Right atrium auricular region (tissue), 2 donors: ENCODE measurements at places on chromosomes 7 and 10.

- no peak for DNase-seq
Observed at GRCh38 chr7:81180573-81180972, 261.7 kb upstream of the SEMA3C start.

DNA sequence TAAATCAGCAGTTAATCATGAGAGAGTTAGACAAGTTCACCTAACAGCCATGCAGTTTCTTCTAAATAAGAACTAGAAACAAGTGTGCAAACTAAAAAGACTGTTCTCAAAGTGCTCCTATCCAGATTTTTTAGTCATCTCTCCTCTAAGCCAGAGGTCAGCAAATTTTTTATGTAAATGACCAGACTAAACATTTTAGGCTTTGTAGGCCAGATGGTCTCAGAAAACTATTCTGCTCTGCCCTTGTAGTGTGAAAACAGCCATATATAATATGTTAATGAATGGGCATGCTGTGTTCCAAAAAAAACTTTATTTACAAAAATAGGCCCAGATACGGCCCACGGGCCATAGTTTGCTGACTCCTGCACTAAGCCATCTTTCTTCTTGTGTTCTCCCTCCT lies 263.0 kb upstream of the LRRN3 start:
- no peak for DNase-seq

DNA sequence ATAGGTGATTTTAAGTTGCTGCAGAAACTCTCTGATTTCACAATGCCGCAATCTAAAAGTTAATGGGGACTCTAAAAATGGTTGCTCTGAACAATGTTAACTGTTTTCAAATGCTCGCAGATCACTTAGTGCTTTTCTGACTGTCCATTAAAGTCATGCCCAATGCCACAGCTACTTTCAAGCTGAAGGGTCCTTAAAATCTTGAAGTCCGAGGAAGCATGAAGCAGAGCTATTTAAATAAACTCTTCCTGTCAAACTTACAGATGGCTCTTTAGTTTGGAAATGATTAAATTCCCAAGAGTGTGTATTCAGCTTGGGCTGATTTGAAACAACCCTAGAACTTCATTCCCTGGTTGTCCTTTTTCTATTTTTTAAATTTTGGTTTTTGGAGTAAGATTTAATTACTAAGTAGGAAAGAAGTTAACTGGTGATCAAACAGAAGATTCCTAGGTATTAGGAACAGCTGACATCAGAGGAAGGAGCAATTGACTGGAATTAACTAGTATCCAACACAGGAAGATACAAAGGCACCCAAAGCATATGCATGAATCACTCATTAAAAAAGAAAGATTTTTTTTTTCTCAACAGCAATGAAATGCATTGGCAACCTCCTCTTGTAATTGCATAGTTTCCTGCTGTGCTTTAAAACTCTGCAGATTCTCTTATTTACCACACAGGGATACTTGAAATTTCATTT lies 105.1 kb downstream of the NRP1 start:
- DNase-seq: no peak

- no peak for DNase-seq
Observed at GRCh38 chr7:101833799-101834198, 16.4 kb downstream of the CUX1 start.

- peak; percentile 76 for DNase-seq
Observed at GRCh38 chr7:157404845-157405481, 68.2 kb downstream of the DNAJB6 start.

DNA sequence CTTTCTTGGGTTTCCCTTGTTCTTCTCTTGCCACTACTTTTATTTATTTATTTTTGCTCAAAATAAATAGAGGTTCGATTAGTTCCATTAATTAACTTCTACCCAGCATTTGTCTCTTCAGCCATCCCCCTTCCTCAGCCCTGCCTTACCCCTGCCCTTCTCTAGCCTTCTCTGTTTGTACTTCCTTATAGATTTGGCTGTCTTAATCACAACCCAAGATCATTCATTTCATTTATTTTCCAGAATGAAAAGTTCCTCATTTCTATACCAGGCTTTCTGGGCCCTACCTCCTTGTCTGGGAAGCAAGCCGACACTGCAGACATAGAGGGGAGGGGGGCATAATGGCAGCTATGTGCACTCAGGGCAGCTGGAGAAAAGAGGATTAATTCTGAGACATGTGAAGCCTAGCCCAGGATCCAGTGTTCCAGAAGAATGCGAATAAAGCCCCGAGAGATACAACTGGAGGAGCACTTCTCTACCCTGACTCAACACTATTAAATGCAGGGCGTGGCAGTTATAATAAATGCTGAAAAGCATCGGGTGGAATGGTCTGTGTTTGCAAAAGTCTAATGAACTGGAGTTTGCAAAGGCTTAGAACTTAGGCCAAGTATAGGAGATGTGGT lies 6.4 kb upstream of the PDCD4 start:
- DNase-seq: peak; percentile 57

- no peak for DNase-seq
Observed at GRCh38 chr10:59033622-59034021, 142.8 kb upstream of the PHYHIPL start.

DNA sequence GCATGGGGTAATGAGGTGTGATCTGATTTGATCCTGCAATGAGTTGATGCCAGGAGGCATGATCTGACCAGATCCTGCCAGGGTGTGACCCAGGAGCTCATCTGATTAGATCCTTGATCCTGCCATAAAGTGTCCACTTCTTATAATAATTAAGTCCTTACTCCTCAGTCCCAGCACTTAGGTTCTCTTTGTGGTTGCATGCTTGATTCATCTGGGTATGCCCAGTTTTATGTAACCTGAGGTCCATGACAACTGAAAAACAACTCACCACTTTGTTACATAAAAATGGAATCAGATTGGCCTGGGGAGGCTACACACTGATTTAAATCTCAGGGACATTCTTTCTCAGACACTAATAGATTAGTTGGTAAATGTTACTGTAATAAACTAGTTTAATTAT lies 19.1 kb downstream of the ACADSB start:
- DNase-seq: no peak

DNA sequence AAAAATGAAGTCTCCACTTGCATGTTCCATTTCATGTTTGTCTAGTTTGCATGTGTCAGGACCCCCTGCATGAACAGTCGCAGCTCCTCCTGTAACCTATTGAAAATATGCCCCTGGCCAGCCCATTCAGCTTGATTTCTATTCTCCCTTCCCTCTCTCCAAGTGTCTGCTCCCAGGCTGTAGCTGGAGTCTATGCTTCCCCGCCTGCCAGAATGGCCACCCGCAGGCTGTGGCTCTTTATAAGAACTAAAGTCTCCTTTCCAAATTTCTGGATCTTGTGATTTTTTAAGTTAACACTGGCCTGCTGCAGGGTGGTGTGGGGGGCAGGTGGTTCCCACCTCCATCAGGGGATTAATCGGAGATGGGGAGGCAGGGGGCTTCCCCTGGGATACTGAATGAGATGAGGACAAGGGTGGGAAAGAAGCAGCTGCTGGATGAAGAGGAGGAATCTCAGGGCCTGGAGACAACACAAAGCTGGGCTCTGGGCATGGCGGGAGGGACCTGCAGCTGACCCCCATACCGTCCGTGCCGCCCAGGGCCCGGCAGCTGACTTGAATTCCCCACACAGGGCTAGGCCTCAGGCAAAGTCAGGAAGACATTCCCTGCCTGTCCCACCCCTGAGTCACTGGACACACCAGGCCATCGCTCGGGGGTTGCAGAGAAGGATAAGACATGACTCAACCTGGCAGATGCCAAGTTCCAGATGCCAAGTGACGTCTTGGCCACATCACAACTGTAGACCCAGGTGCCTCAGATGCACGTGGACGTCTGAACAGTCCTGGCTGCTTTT lies 399.5 kb upstream of the FOXK1 start:
- DNase-seq: no peak

- no peak for DNase-seq
Observed at GRCh38 chr10:74255888-74256357, 104.9 kb downstream of the ADK start.

GRCh38 chr10:102003541-102003940 lies 52.4 kb downstream of the ARMH3 start:
- DNase-seq: no peak

GRCh38 chr7:138602451-138602850 lies 98.7 kb downstream of the SVOPL start:
- DNase-seq: no peak

DNA sequence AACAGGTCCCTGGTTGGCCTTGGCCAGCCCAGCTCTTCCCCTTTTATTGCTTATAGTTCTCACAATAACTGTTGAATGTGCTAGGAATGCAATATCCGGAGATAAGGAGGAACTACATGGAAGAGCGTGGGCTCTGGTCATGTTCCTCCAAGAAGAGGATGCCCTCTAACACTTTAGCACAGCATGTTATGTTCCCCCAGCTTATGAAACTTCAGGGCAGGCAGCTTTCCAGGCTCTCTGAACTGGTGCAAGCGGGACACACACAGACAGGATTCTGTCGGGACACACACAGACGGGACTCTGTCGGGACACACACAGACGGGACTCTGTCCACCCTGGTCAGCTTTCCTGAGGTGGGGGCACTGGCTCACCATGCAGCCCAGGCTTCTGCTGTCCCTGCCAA lies 141.6 kb downstream of the PKD1L1 start:
- no peak for DNase-seq

- DNase-seq: no peak
Observed at GRCh38 chr10:90855126-90855525, 2.7 kb downstream of the HTR7 start.

DNA sequence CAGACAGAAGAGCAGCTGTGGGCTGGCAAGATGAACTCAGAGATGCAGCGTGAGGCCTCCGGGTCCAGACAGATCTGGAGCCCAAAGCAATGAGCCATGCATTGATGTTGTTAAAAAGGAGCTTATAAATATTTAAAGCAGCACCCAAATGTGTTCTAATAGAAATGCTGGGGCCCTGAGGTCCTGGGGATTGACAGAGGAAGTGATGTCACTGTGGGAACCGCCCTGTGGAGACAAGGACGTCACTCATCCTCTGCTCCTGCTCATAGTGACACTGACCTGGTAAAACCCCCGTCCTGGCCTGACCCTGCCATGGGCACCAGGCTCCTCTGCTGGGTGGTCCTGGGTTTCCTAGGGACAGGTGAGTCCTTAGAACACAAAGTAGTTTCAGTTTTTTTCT lies 197.0 kb upstream of the PRSS58 start:
- DNase-seq: no peak

- DNase-seq: no peak
Observed at GRCh38 chr7:150982351-150982750, 4.2 kb upstream of the KCNH2 start.

DNA sequence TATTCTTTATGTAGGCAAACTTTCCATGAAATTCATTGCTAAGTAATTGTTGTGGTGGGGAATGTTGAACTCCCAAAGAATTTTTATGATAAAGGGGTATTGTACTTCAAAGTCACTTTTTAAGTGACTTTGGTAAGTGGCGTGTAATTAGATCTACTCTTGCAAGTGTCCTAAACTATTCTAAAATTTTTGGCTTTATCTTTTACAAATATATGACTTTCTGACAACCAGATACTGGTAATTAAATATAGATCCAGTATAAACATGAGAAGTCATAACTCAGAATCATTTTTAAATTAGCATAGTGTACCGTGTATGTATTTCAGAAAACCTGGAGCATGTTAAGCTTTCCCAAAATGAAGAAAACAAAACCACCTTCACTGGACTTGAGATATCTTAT lies 84.7 kb upstream of the HGF start:
- no peak for DNase-seq

- no peak for DNase-seq
Observed at GRCh38 chr7:30143748-30144251, 9.0 kb downstream of the MTURN start.

DNA sequence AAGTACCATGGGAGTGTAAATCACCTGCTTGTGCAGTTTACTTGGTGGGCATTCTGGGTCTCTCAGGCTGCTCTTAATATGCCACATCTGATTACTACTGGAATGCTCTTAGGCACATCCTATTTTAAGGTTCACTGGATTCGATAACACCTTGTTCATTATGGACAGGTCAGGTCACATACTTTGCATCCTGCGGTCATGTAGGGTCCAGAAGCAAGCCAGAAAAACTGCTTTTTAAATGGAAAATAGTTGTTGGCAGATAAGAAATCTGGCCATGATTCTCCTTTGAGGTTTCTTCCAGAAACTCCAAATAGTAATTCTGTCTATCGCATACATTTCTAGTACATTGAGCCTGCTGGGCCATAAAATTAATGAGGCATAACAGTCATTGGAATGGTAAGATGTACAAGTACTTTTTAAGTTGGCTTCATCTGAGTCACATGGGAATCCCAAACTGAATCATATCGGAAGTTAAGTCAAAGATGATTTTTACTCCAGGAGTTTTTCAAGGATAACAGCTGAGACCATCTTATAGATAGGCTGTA lies 371.9 kb downstream of the LRRTM3 start:
- no peak for DNase-seq

DNA sequence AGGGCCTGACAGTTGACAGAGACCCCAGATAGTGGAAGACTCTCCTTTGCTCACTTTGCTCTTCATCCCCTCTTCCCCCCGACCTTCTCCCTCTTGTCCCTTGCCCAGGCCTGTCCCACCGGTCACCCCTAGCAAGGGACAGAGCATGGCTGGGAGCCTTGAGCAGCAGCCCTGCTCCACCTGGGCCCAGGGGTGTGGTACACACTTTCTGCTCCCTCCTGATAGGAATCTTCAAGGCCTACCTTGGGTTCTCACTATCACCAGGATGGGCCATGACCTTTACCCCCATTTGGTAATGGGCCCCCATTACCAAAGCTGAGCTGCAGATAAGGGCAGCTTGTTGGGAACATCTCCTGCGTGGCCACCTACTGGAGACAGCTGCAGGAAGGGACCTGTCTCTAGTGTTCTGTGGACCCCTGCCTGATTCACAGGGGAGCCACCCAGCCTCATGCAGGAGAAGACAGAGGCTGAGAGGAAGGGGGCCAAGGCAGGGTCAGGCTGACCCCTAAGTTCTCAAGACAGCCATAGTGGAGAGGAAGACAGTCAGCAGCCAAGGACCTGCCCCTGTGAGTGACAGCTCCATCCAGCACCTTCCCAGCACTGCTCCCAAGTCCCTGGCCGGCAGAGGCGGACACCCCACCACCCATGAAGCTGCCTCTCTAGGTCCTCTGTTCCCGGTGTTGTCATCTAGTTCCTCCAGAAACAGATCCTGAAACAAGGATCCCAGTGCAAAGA lies 913 bp upstream of the NPC1L1 start:
- no peak for DNase-seq

DNA sequence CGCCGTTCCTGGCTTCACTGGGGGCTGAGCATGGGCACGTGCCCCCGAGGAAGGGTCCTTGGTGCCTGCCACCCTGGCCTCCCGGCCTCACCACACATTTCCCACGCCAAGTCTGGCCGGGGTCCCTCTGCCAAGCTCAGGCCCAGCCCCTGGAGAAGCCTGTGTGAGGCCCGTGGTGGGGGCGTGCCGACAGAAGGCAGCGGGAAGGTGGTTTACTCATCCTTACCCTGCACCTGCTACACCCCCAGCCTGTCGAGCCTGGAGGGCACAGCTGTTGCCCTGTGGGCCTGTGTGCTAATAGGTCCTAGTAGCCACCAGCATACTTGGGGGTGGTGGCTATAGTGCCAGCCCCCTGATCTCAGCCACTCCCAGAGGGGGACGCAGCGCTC lies 46.7 kb downstream of the NKX6-2 start:
- no peak for DNase-seq

DNA sequence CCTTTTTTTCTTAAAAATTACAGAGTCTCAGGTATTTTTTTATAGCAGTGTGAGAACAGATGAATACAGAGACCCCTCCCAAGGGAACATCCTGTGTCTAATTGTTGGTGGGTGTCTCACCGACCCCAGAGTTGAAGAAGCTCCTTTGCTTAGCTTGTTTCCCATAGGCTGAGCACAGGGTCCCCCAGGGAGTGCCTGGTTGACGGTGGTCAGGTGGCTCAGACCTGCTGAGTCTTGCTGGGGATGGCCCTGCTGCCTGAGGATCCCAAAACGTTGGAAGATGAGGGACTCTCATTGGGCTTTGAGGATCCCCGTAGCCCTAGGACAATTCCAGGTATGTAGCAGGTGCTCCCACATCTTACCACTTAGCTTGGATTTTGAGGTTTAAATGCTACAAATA lies 19.5 kb downstream of the SCART1 start:
- DNase-seq: no peak
